ENCODE measurements at places on chromosomes 5 and 9.

DNA sequence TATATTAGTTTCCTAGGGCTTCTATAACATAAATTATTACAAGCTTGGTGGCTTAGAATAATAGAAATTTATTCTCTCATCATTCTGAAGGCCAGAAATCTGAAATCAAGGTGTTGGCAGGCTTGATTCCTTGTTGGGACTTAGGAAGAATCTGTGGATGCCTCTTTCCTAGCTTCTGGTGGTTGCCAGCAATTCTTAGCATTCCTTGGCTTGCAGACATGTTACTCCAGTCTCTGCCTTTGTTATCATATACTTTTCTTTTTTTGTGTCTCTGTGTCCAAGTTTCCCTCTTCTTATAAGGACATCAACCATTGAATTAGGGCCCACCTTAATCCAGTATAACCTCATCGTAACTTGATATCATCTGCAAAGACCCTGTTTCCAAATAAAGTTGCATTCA is 31.4 kb downstream of the CTNNA1 start:
- no peak for DNase-seq

DNA sequence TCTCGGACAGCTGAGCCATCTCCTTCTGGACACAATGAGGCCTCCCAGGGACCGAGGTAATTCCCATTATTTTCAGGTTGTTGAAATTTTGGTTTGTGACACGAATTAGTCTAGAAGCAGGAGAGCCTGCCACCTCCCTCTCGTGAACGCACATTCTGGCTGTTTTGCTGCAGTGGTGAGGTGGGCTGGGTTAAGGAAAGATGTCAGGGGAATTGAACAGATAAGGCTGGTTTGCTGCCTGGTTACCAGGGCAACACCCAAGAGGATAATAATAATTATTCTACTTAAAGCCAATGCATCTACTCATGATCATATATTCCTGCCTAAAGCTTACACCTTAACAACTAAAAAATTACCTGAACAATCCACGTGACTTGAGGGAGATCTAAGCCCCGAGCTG is 38.1 kb downstream of the DDX31 start:
- no peak for DNase-seq

- DNase-seq = peak; percentile 68
Measured at GRCh38 chr5:98927242-98927988, 1.4 kb downstream of the CHD1 start.

GRCh38 chr9:74554751-74555419 is 57.8 kb downstream of the RORB start:
- no peak for DNase-seq
